AG08396 (cell line): ENCODE measurements at places on chromosomes 7 and 10.

GRCh38 chr7:132750096-132750495, 173.8 kb upstream of the PLXNA4 start:
- DNase-seq: no peak

DNA sequence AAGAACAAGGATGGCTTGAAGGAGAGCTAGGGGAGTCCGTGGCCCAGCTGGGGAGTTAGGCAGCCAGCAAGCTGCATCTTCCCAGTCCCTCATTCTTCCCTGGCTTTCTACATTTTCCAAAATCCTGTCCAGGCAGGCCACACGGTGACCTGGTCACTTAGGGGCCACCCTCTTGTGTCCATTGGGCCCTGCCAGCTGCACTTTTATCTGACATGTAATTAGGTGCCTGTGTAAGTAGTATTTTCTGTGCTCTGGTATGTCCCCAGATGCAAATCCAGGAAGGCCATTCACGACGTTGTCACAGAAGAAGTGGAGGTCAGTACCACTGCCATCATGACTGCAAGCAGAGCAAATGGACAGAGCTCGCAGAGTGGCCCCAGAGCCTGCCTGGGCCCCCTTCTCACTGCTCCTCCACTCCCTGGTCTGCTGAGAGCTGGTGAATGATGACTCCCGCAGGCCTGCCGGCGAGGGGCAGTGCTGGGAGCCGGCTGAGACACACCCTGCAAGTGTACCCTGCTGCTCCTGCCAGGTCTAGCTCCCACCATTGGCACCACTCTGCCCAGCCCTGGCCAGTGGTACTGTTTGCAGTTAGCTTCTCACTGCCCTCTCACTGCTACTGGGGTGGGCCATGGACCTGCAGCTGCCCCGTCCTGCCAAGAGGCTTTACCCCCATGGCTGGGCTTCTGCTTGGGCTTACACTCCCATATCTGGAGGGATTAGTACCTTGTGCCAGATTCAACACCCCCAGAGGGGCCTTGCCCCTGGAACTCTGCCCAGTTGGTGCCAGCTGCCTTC, 98.2 kb downstream of the GLRX3 start:
- DNase-seq: no peak

DNA sequence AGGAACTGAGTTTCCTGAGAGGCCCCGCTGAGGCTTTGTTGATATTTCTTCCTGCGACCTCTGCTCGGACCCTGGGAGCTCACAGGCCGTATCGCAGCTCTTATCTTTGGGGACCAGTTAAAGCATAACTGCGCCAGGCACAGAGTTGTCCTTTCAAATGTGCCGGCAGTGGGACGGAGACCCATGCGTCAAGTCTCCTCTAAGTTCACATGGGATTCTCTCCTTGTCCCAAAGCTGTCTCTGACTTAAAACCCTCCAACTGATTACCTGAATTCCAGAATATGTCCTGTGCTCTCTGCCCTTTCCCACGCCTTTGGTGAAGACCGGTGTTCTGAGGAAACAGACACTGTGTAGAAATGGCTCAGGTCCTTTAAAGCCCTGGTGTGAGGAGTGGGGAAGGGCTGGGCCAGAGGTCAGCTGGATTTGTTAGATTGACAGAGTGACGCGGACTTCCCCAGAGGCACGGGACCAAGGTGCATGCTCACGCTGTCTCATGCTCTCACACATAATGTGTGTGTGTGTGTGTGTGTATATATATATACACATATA, 169.8 kb downstream of the EGFR start:
- no peak for DNase-seq

- peak; percentile 94 for DNase-seq
These were observed 2.5 kb upstream of the LFNG start for GRCh38 chr7:2517026-2517425.

- DNase-seq: no peak
These were observed 217.5 kb downstream of the ADAM12 start for GRCh38 chr10:126170776-126171175.

DNA sequence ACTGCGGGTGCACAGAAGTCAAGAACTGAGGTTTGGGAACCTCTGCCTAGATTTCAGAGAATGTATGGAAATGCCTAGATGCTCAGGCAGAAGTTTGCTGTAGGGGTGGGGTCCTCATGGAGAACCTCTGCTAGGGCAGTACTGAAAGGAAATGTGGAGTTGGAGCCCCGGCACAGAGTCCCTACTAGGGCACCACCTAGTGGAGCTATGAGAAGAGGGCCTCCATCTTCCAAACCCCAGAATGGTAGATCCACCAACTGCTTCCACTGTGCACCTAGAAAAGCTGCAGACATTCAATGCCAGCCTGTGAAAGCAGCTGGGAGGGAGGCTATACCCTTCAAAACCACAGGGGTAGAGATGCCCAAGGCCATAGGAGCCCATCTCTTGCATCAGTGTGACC, 1336.0 kb upstream of the CELF2 start:
- DNase-seq: no peak

DNA sequence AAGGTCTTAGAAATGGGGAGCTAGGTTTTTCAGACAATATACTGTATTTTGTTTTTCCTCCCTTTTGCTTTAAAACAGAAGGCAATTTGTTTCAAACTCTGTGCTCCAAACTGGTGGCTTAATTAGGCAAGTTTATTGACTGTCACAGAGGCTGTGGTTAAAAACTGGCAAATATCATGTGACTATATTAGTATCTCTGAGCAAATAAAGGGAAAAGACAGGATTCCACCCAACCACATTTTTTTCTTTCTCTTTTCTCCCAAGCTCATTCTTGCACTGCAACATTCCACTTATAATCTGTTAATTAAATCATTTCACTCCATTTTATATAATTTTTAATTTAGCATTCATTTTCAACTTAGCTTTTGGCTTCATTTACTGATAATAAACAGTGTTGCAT, 615.8 kb downstream of the AUTS2 start:
- no peak for DNase-seq

DNA sequence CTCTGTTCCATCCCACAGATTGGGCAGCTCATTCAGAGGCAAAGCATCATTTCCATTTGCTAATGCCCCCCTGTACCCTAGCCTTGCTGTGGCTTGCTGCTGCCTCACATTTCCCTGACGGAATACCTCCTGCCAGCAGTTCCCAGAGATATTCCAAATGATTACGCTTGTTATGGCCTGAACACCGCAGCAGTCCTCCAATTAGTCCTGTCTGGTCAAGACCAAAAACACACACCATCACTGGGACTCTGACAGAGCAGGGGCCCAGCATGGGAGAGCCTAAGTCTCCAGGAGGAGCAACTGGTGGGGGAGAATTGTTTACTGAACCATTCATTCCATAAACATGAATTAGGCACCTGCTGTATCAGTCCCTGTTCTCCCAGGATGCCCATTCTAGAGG, 6.1 kb downstream of the OGDHL start:
- no peak for DNase-seq

- no peak for DNase-seq
These were observed 44.1 kb upstream of the SLC39A12 start for GRCh38 chr10:17907641-17908040.

- DNase-seq: no peak
These were observed 261.1 kb downstream of the AUTS2 start for GRCh38 chr7:69859342-69859741.

DNA sequence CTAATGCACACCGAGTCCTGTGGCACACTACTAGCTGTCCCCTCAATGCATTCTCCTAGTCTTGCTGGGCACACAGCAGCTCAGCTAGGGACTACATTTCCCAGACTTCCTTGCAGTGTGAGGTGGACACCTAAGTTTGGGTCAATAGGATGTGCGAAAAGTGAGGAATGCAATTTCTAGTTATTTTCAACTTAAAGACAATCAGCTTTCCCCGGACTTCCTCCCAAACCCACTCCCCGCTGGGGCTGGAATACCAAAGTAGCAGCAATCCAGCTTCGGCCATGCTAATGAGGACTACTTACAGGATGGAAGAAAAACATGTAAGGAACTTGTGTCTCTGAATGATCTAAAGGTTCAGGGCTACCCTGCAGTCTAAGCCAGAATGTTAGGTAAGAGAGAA, 286.4 kb upstream of the LRRN3 start:
- DNase-seq: no peak

- peak; percentile 73 for DNase-seq
These were observed 3.1 kb upstream of the ELFN1 start for GRCh38 chr7:1666823-1667565.

DNA sequence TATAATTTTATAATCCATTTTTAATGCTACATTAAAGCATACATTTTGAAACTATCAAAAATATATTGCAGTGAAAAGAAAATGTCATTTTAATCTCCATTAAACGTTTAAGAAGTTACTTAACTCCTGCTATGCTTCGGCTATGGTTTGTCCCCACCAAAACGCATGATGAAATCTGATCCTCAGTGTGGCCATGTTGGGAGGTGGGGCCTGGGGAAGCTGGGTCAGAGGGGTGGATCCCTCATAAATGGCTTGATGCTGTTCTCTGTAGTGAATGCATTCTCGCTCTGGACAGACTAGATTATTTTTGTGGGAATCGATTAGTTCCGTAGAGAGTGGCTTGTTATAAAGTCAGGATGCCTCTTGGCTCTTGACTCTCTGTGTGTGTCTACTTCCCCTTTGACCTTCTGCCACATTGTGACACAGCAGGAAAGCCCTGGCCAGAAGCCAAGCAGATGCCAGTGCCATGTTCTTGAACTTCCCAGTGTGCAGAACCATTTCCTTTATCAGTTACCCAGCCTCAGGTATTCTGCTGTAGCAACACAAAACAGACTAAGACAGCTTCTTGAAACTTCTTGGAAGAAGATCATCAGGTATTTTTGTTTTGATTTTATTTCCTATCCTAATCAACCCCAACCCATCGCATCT, 77.8 kb downstream of the TCERG1L start:
- DNase-seq: no peak

GRCh38 chr10:1050554-1050953, 1.6 kb upstream of the IDI1 start:
- DNase-seq: no peak

GRCh38 chr7:88224601-88225275, 4.9 kb upstream of the SRI start:
- peak; percentile 20 for DNase-seq

GRCh38 chr7:77629797-77630196, 66.5 kb upstream of the RSBN1L start:
- DNase-seq: no peak

GRCh38 chr7:30974605-30975255, 11.0 kb downstream of the GHRHR start:
- DNase-seq: peak; percentile 53

DNA sequence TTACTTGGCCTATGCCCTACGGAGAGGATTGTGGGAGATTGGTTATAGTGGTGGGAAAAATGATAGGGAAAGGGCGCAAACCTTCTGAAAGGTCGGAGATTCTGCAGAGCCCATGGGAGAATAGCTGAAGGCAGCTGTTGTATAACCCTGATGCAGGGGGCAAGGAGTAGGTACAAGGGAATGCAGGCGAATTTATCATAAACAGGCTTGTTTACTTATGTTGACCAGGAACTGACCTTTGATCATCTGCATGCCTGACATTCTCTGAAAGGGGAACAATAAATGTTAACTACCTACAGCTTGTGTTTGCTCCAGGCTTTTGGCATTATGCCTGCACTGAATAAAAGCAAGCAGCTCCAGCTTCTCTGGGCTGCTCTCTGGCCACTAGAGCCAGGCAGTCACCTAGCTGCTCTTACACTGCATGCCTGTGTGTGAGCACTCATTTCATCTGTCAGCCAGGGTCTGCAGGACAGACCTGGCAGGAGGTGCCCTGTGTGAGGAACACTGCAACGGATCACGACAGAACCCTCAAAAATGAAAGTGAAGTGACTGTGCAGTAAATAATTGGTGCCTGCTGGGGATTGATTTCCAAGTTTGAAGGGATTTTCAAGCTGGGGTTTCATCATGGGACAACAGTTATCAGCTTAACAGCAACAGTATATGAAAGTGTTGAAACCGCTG, 31.1 kb upstream of the ABCA13 start:
- no peak for DNase-seq

- DNase-seq: no peak
These were observed 28.7 kb upstream of the CALU start for GRCh38 chr7:128710481-128710880.

GRCh38 chr10:19570991-19571390, 245.2 kb upstream of the PLXDC2 start:
- DNase-seq: no peak

- DNase-seq: peak; percentile 23
These were observed 45.8 kb downstream of the HDAC9 start for GRCh38 chr7:18541181-18541870.

- DNase-seq: no peak
These were observed 282.8 kb downstream of the GATA3 start for GRCh38 chr10:8337332-8337651.

DNA sequence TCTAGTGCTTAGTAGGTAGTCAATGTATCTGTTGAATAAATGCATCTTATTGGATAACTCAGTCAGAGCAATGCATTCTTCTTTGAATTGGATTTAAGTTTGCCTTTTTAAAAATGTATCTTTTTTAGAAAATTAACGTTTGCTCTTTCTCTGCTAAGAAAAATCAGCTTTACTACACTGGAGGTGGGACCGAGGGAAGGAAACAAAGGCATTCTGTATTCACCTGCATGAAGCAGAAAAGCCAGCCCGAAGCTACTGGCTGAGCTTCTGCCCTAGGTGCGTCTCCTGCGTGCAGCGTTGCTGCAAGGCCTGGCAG, 22.2 kb upstream of the ITGB1 start:
- DNase-seq: no peak

- peak; percentile 16 for DNase-seq
These were observed 36.6 kb upstream of the AGR3 start for GRCh38 chr7:16918288-16918895.

DNA sequence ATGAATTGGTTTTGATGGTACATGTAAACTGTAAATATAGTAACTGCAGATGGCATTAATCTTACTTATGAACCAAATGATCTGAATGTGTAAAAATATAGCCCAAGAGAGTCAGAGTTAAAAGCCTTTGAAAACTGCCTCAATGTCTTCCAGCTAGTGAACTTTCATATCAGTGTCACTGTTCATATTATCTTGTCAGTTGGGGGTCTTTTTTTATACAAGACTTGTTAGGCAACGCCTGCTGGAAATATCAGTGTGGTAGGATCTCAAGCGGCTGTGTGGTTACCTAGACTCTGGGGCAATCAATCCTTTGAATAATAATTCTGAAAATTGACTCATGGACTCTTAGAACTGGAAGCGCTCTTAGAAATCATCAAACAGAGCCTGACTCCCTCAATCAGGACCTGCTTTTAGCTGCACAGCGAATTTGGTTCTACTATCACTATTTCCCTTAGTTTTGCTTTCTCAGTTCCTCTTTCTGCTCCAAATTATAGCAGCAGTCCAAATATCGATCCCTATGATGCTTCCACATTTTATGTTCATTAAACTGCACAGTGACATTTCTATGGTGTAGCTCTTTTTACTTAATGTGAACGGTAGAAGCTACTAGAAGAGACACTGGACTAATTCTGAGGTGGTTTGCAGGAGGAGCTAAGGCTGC, 100.1 kb upstream of the COL1A2 start:
- no peak for DNase-seq

DNA sequence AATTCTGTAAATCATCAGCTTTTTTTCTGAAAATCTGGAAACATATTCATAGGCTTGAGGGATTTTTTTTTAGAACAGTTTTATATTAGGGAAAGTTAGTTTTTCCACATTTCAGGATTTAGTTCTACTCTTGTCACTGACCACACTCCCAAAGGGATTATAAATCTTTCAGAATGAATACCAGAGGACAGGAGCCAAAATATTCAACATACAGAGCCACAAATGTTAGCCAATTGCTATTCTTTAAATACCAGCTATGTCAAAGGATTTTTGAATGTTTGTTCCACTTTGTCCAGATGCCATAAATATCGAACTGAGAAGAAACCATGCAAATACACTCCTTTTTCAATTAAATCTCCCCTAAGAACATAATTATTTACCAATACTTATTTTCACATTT, 50.7 kb downstream of the ODAD2 start:
- no peak for DNase-seq

GRCh38 chr10:102812231-102812876, 24.9 kb downstream of the CYP17A1 start:
- no peak for DNase-seq
